Type B pancreatic cell (in vitro differentiated cells): ENCODE measurements at places on chromosomes 13 and 19. TPM values are rescaled to one million over a fixed set of nuclear protein-coding genes. Genes with fewer than 3 reads are reported as not detected.

WIZ gene
- total RNA-seq, result 37.3 and 45.8 TPM in 2 replicates

ISOC2 gene
- total RNA-seq, result 44.2 and 47.5 TPM in 2 replicates

DNA sequence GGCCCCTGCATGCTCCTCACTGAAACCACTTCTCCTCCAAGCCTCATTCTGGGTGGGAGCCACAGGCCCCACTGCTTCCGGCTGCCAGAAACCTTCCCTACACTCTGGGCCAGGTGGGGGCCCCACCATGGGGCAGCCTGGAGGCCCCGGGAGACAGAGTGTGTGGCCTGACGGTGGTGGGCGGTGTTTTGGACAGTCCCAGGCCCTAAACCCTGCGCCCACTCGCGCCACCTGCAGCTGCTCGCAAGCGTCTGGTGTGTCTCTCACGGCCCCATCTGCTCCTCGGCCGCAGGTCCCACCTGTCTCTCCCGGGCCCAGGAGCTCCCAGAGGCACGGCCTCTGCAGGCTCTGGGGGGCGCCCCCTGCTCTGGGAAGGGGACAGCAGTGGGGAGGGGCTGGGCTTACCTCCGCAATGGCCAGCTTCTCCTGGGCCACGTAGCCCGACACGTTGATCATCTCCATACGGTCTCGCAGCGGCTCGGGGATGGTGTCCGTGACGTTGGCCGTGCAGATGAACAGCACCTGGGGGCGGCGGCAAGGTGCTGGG is 5.6 kb downstream of the RPL36 start:
- no peak for DNase-seq

- peak; percentile 25 for DNase-seq
These were observed 37.3 kb upstream of the ALOX5AP start for GRCh38 chr13:30697996-30698401.

DNA sequence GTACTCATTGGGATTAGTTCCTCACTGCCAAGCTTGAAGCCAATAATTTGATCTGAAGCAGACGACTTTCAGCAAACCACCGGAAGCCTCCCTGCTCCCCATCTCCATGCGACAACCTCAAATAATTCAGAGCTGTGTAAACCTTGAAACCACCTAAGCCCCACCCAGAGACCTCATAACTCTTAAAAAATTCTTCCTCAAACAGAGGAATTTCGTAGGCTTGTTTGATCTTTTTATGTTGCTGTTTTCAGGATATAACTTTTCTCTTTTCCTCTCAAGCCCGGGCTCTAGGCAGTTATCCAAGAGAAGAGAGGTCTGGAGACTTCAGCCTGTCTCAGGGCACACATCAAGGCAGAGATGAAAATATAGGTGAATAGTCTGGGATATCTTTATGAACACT is 311.6 kb downstream of the KCNRG start:
- DNase-seq, result no peak

DNA sequence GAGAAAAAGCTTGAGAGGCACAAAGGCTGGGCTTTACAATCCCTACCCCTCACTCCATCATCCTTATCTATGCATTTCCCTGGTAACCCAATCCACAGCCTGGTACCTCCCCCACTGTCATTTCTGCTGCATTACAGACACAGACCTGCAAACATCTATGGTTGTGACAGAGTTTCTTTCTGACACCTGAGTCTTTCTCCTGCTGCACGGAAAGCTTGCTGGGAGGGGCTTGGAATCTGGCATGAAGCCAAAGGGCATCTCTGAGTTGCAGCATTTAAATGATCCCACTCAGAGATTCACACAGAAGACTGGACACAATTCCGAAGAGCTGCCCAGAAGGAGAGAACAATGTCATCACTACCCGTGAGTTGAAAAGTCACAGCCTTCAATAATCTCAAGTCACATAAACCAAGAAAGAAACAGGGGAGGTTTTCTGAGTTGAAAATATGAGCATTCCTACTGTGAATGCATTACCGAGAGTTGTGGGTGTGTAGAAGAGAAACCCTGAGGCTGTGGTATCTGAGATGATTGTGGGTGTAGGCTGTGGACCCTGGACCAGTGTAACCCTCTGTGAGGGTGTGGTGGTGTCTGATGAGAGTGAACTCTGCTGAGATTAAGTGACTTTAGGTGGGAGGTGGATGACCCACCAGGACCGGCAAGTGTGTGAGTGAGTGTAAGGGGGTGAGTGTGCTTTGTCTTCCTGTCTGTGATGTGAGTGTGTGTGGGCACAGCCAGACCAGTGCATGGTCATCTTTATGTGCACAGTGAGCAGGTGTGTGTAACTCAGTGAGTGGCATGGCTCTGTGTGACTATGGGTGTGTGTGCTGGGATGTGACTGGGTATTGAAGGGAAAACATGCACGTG is at the start of gene LGALS14:
LGALS14 (plus strand) TSS at position 301 of the 864 bp plus-strand sequence; CDS start at position 349, 48 bp downstream.
- DNase-seq, result no peak

- no peak for DNase-seq
These were observed 21.1 kb downstream of the KBTBD6 start for GRCh38 chr13:41111454-41111853.

DNA sequence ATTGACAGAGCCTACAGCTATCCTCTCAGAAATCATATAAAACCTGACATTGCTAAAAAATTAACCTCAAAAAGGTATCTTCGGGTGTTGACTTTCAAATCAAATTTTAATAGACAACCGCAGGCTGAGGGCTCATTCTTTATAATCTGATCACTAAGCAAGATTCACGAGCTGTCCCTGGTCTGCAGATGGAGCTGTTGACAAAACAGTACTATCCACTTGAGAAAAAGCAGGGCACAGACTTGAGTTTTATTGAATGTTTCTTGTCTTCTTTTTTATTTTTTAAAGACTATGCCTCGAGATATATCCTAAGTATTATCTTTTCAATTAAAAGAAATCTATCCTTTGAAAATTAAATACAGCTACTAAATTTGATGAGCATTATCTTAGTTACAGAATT is 540.5 kb downstream of the PCDH9 start:
- no peak for DNase-seq
